ENCODE measurements at places on chromosomes 12 and 14. TPM values are rescaled to one million over a fixed set of nuclear protein-coding genes. Genes with fewer than 3 reads are reported as not detected.

- H3K27ac ChIP-seq = no peak overlapping the region
- no peaks in the 10 kb centered on the region for H3K36me3 ChIP-seq
- H3K27me3 ChIP-seq = no peaks in the 10 kb centered on the region
- H3K4me3 ChIP-seq = no peak overlapping the region
Measured at GRCh38 chr14:72904840-72905561, 11.1 kb upstream of the DPF3 start.

DNA sequence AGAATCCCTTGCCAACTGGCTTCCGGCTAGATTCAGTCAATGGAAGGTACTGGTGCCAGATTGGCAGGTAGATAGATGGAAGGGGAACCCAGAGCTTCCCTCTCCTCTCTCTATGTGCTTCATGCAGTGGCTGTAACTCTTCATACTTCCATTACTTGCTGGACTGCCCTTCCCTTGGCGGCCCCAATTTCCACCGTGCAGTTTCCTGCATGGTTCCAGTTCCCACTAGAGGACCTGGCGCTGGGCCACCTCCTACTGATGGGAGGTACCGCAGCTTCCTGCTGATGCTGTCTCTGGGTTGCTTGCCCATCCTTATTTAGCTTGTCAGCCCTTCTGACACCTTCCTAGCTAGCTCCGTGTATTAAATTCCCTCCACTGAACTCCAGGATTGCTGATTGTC lies 226.4 kb downstream of the ANO2 start:
- H3K27me3 ChIP-seq = no peaks in the 10 kb centered on the region
- H3K4me1 ChIP-seq = peaks cover 42% of the 10 kb centered on the region
- H3K27ac ChIP-seq = no peak overlapping the region

GRCh38 chr12:75452675-75453330 lies 27.8 kb upstream of the GLIPR1 start:
- no peaks in the 10 kb centered on the region for H3K36me3 ChIP-seq
- H3K27ac ChIP-seq = no peak overlapping the region
- no peak for DNase-seq
- no peak overlapping the region for H3K4me3 ChIP-seq

ABCD2 gene
- not detected for total RNA-seq

C1R gene
- 154 TPM for total RNA-seq

TEX52 gene
- total RNA-seq = not detected

OR6C75 gene
- not detected for total RNA-seq

P2RX7 gene
- 7.0 TPM for total RNA-seq

GRCh38 chr12:27274706-27275105 lies 30.6 kb downstream of the STK38L start:
- no peaks in the 10 kb centered on the region for H3K27me3 ChIP-seq
- no peak for DNase-seq
- no peak overlapping the region for H3K4me3 ChIP-seq

GNG2 gene
- total RNA-seq = 32.8 TPM

- H3K4me1 ChIP-seq = no peaks in the 10 kb centered on the region
- H3K27me3 ChIP-seq = peaks cover 35% of the 10 kb centered on the region
Measured at GRCh38 chr14:76329154-76329928, 46.6 kb upstream of the ESRRB start.

CDCA3 gene
- 3.0 TPM for total RNA-seq

GRCh38 chr14:81591266-81591665 lies 57.6 kb upstream of the SEL1L start:
- no peaks in the 10 kb centered on the region for H3K4me1 ChIP-seq
- no peaks in the 10 kb centered on the region for H3K27me3 ChIP-seq
- no peaks in the 10 kb centered on the region for H3K36me3 ChIP-seq

DNA sequence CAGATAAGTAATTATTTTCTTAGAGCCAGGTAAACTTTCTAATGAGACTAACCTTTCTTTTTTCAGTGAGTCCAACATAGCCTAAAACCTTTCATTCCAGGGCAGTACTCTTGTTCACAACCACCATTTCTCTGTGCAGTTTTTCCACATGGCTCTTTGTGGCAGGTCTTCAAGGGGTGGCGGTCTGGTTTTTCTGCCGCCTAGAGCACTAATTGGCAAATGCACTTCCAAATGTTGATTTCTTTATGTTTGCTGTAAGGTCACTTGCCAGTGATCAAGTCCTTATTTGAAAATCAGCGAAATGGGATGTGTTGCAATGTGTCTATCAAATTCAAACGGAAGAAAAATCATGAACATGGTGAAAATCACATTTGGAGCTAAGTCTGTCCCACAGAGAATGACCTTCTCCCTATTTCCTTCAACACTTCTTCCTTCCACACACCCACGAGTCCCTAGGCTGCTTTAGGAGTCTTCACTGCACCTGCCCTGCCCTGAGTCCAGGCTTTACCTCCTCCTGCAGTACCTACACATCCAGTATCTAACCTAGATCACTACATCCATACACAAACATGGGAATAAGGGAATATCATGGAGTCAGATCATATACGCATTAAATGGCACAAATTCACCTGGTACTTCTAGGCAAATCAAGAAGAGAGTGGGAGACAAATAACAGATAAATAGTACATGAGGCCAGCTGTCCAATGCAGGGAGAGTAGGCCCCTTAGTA lies 1.9 kb downstream of the SRGAP1 start:
- H3K4me3 ChIP-seq = no peak overlapping the region
- no peak for DNase-seq
- H3K27ac ChIP-seq = peak overlapping the region; percentile 95
- H3K4me1 ChIP-seq = peaks cover 14% of the 10 kb centered on the region

DNA sequence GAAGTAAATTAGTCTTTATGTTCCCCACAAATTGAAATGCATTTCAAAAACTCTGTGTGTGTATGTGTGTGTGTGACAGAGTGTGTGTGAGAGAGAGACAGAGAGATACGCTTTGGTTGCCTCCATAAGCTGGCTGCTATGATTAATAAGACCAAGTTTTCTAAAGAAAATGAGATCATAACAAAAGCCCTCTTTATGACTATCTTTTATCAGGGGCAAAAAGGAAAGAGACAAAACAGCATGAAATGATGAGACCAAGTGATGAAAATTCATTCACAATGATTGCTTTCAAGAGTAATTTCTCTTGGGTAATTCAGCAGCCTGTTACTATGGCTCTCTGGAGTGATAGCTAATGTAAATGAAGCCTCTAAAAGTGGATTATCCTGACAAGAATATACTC lies 277.6 kb upstream of the PLEKHG7 start:
- H3K4me3 ChIP-seq = no peak overlapping the region
- no peaks in the 10 kb centered on the region for H3K36me3 ChIP-seq
- H3K27me3 ChIP-seq = no peaks in the 10 kb centered on the region

MRPL52 gene
- total RNA-seq = 7.5 TPM

DNA sequence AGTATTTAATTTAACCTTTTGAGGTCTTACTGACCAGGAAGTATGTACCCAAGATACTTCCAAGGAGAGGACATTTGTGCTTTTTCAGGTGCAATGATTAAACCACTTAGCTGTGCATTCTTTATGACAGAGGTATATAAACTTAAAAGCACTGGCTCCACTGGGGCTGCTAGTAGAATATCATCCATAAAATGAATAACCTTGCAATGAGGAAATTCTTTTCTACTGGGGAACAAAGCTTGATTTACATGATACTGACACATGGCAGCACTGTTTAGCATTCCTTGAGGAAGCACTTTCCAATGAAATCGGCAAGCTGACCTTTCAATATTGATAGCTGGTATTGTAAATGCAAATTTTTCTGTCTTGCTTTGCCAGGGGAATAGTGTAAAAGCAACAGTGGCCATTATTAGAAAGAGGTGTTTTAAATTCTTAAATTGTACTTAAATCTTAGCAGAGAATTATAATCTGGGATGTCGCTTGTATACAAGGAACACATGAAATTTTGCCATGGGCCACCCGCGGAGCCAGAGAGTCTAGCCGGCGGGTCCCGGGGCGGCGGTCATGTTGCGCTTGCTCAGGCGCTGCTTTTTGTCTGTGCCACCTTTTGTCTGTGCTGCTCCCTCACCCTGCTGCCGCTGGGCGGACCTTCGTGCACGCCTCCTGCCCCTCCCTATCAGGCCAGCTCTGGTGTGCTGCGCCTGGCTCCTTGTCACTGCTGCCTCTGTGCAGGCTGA lies 20.9 kb upstream of the BLTP3B start:
- peak overlapping the region; percentile 19 for H3K4me3 ChIP-seq
- H3K4me1 ChIP-seq = peaks cover 16% of the 10 kb centered on the region
- DNase-seq = peak; percentile 87
- no peaks in the 10 kb centered on the region for H3K36me3 ChIP-seq
- H3K27ac ChIP-seq = peak overlapping the region; percentile 80

DNA sequence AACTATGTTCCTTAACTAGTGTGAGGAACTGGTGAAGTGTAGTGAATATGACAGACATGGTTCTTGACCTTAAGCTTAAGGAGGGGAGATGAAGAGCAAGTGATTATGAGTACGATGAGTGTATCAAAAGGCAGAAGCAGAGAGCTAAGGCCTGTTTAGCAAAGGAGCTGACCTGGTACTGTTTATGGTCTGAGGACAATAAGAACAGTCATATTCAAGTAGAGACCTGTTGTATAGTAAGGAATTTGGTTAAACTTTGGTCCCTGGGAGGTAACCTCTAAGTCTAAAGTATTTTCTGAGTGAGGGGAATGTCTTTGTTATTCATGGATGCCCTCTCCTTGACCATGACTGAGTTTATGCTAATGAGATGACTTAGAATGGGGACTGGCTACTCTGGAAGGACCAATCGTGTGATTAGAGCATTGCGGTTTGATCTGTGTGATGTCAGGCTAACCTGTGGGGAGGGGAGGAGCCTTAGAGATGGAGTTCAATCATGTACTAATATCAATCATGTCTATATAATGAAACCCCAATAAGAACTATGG lies 389.3 kb downstream of the BMP4 start:
- H3K27ac ChIP-seq = no peak overlapping the region
- H3K4me3 ChIP-seq = no peak overlapping the region
- no peaks in the 10 kb centered on the region for H3K27me3 ChIP-seq
- no peaks in the 10 kb centered on the region for H3K36me3 ChIP-seq
- DNase-seq = no peak
- peaks cover 18% of the 10 kb centered on the region for H3K4me1 ChIP-seq

CACNA1C gene
- 27.3 TPM for total RNA-seq

DNA sequence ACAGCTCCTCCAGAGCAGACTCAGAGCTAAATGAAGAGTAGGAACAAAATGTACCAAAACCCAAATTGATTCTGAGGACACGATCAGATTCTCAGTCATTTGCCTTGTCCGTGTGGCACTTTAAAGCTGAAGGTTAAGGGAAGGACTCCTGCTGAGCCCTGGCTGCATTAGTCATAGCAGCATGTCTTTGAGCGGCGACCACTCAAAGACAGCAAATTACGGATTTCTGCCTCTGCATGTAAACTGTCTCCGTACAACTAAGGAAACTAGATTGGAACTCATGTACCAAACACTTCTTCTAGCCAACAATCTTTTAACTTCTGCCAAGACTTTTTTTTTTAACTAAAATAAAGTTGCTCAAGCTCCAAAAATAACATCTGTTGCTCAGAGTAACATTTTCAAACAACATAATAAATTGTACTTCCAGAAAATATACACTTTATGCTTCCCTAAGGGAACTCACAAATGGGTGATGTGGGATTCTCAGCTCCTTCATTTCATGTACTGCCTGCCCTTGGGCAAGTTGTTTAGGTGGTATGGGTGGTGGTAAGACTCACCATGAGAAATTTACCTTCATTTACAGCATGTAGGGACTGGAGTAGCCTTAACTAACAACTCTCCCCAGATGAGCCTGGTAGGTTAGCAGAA lies 56.1 kb downstream of the RERG start:
- peak overlapping the region; percentile 64 for H3K27ac ChIP-seq
- peaks cover 8% of the 10 kb centered on the region for H3K4me1 ChIP-seq
- H3K4me3 ChIP-seq = no peak overlapping the region
- DNase-seq = no peak

- no peaks in the 10 kb centered on the region for H3K36me3 ChIP-seq
- H3K27me3 ChIP-seq = no peaks in the 10 kb centered on the region
- H3K4me1 ChIP-seq = no peaks in the 10 kb centered on the region
Measured at GRCh38 chr12:88334271-88334670, 192.2 kb downstream of the TMTC3 start.

A2M gene
- 136 TPM for total RNA-seq

DNA sequence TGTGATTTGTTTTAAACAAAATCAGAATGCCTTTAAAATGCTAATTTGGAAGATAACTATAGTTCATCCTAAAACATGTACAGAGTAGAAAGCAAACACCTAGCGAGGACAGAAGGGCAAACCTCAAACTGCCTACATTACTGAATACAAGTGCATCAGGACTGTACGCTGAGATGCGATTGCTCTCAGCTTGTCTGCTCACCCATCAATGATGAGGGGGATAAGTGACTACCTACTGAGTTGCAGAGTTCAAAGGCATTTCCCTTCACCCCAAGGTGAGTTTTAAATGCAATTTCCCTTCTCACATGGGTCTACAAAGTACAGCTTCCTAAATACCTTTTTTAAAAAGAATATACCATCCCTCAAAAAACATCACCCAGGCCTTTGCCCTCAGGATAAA lies 52.9 kb downstream of the PHLDA1 start:
- no peak overlapping the region for H3K4me3 ChIP-seq
- no peaks in the 10 kb centered on the region for H3K27me3 ChIP-seq
- H3K4me1 ChIP-seq = peaks cover 17% of the 10 kb centered on the region
- peak overlapping the region; percentile 68 for H3K27ac ChIP-seq
- no peaks in the 10 kb centered on the region for H3K36me3 ChIP-seq

DNA sequence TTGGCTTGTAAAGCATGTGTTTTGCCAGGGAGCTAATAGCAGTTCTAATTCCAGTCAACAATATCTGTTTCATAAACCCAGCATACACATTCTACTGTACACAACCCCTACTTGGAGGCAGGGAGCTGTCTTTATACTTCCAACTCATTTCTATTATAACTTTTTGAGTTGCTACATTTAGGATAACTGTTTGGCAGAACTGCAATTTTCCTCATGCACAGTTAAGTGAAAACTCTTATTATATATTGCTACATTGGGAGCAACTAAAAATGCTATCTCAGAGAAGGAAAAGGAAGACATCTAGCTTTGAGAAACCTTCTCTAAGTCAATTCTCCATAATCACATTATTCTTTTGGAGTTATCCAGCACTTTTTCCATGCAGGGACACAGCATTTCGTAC lies 480.2 kb downstream of the RPS29 start:
- no peak for DNase-seq
- H3K36me3 ChIP-seq = no peaks in the 10 kb centered on the region
- no peak overlapping the region for H3K4me3 ChIP-seq
- H3K27me3 ChIP-seq = no peaks in the 10 kb centered on the region
- no peak overlapping the region for H3K27ac ChIP-seq

KCNK10 gene
- total RNA-seq = 2.2 TPM

GRCh38 chr12:5511644-5512600 lies 80.0 kb downstream of the NTF3 start:
- no peak overlapping the region for H3K4me3 ChIP-seq
- H3K36me3 ChIP-seq = no peaks in the 10 kb centered on the region
- DNase-seq = peak; percentile 34
- H3K27me3 ChIP-seq = no peaks in the 10 kb centered on the region

DNA sequence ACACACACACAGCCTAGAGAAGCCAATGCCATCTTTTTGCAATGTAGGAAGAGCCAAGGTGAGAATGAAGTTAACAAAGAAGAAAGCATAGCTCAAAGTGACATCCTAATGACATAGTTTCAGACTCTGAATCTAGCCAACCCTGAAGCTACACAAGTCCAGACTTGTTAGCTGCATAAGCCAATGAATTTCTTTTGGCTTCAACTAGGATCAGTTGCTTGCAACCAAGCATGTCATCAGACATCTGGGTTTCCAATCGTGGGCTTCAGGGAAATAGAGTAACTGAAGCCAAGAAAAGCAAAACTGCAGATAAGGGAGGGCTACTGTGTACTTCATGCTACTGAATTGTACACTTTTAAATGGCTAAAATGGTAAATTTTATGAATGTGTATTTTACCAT lies 4.4 kb upstream of the GPHN start:
- H3K4me3 ChIP-seq = no peak overlapping the region
- no peaks in the 10 kb centered on the region for H3K36me3 ChIP-seq
- H3K4me1 ChIP-seq = no peaks in the 10 kb centered on the region
- H3K27me3 ChIP-seq = no peaks in the 10 kb centered on the region

TCL1B gene
- total RNA-seq = not detected

DYNC1H1 gene
- total RNA-seq = 471 TPM
